ENCODE measurements at places on chromosomes 5 and 9.

GRCh38 chr9:22036866-22037626 is 27.9 kb upstream of the CDKN2B start:
- DNase-seq: no peak

- no peak for DNase-seq
These were observed 75.6 kb upstream of the SPRY4 start for GRCh38 chr5:142400415-142400814.

GRCh38 chr5:117218789-117219188 is 644.2 kb upstream of the SEMA6A start:
- DNase-seq: no peak

DNA sequence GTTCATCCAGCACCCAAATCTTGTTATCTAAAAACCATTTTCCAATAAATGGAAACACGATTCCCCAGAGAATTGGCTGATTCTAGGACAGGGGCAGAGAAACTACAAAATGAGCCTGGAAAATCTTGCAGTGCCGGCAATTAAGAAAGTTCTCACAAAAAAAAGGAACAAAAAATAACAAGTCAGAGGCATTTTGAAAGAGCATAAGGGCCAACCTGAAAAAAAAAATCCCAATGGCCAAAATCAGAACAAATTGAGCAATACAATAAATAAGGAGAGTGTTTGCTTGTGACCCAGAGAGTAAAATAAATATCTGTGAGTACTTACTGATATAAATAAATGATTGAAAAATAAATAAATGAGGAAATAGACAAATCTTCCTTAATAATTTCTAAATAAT is 55.1 kb upstream of the S1PR3 start:
- no peak for DNase-seq

GRCh38 chr5:144194144-144194543 is 23.5 kb downstream of the KCTD16 start:
- DNase-seq: no peak

DNA sequence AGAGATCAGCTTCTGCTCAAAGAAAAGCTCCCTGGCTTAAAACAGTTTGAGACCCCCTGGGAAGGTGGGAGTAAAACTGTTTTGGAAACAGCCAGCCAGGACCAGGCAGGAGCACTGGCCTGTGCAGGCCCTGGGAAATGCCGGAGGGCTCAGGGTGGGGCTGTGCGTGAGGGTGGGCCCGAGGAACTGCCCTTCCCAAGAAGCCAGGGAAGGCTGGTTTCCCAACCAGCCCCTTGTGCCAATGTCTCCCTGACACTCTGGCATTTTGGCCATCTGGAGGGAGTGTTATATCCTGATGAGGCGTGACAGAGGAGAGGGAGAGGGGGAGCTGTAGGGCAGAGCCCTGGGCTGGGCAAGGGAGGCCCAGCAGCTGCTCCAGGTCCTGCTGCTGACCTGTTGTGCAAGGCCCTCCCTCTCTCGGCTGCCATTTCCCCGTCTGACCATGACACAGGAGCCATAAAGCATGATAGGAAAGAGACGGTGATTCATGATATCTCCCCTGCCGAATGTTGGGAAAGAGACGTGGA is 16.1 kb downstream of the OLFML2A start:
- DNase-seq: no peak

- DNase-seq: no peak
These were observed 35.6 kb downstream of the PTCD2 start for GRCh38 chr5:72355706-72356299.
